Activated CD8-positive, alpha-beta T cell treated with anti-CD3 and anti-CD28 coated beads for 36 hours (primary cell): ENCODE measurements at places on chromosomes 12 and 14. TPM values are rescaled to one million over a fixed set of nuclear protein-coding genes. Genes with fewer than 3 reads are reported as not detected.

The COL2A1 gene
- 0.34 TPM for total RNA-seq

GRCh38 chr14:63134801-63135200 is 69.4 kb upstream of the RHOJ start:
- no peak for DNase-seq

DNA sequence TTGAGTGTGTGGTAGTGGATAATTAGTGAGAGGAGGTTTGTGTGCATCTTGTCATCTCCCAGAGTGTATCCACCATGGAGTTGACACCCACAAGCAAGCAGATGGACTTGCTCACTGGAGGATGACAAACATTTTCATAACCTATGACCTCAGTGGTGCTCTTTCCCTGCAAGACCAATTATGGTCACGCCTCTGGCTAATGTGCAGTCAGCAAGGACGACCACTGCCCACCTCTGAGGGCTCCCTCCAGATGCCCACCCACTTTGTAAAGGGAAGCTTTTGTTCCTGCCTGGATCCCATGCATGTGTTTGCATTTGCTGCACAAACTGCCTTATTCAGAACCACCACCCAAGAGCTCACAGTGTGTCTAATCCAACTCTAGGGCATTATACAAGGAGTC is 982.8 kb downstream of the TMEM121 start:
- no peak for DNase-seq

GRCh38 chr14:66453469-66453868 is 32.7 kb upstream of the CCDC196 start:
- no peak for DNase-seq

The CSRNP2 gene
- total RNA-seq, result 9.2 TPM

The KRAS gene
- total RNA-seq, result 17.0 TPM

DNA sequence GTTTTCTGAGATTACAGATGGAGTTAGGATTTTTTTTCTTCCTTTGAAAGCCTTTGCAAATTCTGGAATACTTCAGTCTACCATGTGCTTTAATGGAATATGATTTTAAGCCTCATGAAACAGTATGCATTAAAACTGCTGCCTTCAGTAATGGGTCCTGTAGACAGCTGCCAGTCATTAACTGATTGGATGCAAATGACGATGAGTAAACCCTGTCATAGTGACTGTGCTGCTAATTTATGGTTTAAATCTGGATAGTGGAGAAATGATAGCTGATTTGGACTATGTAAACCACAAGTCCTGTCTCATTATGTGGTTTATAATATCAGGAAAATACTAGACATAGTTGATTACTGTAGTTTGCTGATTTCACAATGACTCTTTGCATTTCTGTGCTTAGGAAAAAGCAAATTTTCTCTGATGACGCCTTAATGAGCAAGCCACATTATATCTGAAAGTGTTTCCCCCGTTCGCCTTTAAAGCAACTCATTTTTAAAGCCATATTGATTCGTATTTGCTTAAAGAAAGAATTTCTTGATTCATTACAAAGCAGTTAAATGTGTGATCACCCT is 217.6 kb downstream of the TMTC2 start:
- DNase-seq, result no peak

DNA sequence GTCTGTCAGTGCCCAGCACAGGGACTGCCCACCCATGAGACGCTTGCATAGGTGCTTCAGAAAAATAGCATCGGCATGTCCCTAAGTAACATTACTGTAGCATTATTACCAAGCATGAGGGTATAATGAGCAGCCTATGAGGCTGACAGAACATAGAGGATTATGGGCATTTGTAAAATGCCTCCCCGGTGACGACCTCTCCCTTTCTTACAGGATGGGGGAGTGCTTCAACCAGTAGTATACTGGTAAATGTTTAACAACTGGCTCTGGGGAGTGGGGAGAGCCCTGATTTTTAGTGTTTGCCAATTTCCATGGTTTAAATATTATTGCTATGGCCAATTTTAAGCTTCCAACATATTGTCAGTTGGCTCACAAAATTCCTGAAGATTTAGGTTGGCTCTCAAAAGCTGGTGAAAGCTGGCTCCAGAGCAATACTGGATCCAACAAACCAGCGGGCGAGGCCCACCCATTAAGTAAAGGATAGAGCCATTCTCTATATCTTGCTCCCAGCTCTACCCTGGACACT is 104.5 kb downstream of the ETNK1 start:
- DNase-seq, result no peak

DNA sequence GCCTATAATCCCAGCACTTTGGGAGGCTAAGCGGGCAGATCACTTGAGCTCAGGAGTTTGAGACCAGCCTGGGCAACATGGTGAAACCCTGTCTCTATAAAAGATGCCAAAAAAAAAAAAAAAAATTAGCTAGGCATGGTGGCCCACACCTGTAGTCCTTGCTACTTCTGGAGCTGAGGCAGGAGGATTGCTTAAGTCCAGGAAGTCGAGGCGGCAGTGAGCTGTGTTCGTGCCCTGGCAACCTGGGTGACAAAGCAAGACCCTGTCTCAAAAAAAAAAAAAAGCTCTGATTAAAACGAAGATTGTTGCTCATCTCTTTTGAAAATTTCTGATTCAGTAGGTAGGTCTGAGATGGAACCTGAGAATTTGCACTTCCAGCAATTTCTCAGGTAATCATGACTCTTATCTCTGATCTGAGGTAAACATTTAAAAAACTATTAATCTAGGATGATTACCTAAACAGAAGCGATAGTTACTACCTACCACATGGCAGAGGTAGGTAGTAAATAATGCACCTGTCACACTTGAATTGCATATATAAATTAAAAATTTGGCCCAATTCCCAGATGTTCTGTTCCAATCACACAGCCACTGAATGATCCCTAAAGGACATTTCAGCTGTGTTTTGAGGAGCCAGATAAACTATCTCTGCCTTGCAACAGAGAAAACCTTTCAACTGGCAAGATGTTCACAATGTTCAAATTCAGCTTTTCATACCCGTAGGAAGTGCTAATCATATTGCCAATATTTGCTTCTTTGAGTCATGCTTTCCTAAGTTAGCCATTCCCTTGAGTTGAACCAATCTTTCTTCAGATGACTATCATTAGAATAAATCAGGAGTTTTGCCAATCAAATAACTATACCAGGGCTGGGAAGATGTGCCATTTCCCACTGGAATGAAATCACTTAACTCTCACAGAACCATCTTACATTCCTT is 4.2 kb upstream of the TEP1 start:
- no peak for DNase-seq
